ENCODE measurements at places on chromosomes 7 and 10. TPM values are rescaled to one million over a fixed set of nuclear protein-coding genes. Genes with fewer than 3 reads are reported as not detected.

Gene TRIM73
- total RNA-seq, result 2.9 TPM

DNA sequence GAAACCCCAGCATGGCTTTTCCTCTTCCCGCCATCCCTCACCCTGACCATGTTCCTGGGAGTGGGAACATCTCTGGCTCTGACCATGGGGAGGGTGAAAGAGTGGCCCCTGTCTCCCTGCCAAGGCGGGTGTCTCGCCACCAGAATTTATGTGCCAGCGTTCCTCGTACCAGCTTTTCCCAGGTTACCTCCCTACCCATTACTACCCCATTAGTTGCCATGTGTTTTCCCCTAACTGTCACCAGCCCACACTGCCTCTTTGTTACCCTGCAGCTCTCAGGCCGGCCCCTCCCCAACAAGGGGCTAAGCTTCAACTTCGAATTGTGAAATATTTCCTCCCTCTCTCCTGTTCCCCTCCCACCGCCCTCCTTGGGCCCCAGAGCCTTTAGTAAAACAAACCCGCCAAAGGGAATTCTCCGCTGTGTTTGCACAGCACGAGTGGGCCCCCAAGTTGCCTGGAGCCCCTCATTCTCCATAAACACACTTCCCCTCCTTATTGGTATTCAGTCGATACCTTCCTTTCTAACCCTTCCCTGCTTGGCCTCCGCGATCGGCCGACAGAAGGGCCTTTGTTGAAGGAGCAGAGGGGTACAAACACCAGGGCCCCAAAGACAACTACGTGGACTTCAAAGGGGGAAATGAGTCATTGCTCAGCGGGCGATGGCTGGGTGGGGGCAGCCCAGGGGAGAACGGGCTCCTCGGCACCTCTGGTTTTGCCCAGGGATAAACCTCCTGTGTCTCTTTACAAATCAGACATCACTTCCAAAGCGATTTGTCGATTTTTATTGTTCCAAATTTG lies 45.5 kb downstream of the SLIT1 start:
- H3K4me1 ChIP-seq, result no peaks in the 10 kb centered on the region
- DNase-seq, result peak; percentile 57
- H3K4me3 ChIP-seq, result no peak overlapping the region
- no peaks in the 10 kb centered on the region for H3K27me3 ChIP-seq
- no peak overlapping the region for H3K27ac ChIP-seq

Gene CRYGN
- total RNA-seq, result 1.7 TPM

DNA sequence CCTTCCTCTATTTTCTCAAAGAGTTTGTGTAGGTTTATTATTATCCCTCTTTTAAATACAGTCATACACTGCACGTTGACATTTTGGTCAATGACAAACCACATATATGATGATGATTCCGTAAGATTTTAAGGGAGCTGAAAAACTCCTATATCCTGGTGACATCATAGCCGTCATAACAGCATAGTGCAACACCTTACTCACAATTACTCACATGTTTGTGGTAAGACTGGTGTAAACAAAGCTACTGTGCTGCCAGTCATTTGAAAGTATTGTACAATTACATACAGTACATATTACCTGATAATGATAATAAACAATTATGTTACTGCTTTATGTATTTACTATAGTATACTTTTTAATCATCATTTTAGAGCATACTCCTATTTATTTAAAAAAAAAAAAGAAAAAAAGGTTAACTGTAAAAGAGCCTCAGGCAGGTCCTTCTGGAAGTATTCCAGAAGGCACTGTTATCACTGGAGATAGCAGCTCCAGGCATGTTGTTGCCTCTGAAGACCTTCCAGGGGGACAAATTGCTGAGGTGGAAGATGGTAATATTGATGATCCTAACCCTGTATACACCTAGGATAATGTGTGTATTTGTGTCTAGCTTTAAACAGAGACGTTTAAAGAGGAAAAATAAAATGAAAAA lies 123.3 kb upstream of the CDK1 start:
- H3K27ac ChIP-seq, result no peak overlapping the region
- no peaks in the 10 kb centered on the region for H3K27me3 ChIP-seq
- no peak overlapping the region for H3K4me3 ChIP-seq
- H3K36me3 ChIP-seq, result no peaks in the 10 kb centered on the region
- DNase-seq, result no peak
- H3K4me1 ChIP-seq, result no peaks in the 10 kb centered on the region

Gene CACNB2
- 7.6 TPM for total RNA-seq
